ENCODE measurements at places on chromosomes 6 and 20.

- DNase-seq = no peak
Measured at GRCh38 chr20:63703471-63703975, 4.3 kb downstream of the ARFRP1 start.

GRCh38 chr20:63364801-63365585 is 3.8 kb upstream of the CHRNA4 start:
- DNase-seq = no peak

DNA sequence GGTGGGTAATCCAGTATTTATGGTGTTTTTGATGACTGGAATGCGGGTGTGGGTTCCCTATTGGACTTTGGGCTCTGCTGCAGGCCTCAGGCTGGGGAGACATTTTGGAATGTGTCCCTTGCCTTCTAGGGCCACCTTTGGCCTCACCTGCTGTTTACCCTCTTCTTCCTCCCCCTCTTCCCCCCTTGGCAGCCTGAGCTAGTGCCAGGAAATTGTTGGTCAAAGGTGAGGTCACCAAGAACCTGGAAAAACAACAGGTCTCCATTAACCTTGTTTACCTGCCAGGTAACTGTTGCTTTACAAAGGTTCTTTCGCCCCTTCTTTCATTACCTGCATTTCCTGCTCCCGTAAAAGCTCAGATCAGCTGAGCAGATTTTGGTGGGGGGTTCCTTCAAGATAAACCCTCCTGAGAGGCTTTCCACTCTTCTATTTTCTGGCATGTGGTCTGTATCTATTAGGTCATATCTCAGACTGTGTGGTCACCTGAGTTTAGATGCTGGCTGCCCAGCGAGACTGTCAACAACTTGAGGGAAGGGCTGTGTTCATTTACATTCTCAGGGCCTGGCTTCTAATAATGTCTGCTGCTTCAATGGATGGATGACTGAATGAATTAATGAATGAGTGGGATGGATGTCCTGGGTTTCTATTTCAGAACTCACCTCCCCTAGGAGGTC is 34.7 kb downstream of the VEGFA start:
- DNase-seq = no peak

DNA sequence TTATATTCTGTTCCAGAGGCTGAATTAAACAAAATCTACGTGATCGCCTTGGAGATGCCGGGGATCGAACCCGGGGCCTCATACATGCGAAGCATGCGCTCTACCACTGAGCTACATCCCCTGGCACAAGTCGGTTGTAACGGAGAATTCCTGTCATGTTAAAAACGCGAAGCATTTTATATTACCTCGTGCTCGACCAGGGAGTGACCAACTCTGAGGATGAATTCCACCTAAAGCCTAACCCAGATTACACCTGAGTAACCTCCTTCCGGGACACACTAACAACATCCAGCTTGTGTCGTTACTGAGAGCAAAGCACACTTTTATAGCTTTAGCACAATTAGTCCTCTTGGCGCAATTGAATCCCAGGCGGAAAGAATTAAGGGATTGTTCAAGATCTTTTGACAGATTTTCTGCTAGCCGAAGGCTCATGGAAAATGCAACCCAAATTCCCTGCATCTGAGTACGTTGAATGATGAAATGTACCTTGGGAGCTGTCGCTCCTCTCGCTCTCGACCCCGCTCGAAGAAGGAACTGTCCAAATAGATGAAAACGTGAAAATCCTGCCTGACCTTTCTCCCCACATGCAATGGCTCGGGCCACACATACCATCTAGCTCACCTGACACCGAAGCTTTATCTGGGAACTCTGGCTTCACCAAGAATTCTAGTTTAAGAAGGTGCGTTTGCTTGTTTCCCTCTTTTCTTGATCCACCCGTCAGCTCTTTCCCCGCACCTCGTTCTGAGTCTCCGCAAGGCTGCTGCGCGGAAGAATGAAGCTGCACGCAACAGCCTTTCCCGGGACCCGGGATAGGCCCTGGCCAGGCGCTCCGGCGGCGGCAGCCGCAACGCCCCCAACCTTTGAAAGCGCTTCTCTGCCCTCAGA is 148.3 kb downstream of the GPX5 start:
- no peak for DNase-seq

DNA sequence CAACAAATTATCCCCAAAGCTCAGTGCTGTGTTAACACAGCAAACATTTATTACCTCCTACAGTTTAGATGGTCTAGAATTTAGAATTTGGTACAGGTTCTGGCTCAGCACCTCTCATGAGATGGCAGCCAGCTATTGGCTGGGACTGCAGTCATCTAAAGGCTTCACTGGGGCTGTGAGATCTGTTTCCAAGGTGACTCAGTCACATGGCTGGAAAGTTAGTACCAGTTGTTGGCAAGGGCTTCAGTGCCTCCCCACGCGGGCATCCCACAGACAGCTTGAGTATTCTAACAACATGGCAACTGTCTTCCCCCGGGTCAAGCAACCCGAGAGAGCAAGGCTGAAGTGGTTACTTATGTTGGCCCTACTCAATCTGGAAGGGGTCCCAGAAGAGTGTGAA is 44.8 kb upstream of the F13A1 start:
- no peak for DNase-seq

GRCh38 chr6:80174900-80175572 is 68.6 kb downstream of the BCKDHB start:
- no peak for DNase-seq

DNA sequence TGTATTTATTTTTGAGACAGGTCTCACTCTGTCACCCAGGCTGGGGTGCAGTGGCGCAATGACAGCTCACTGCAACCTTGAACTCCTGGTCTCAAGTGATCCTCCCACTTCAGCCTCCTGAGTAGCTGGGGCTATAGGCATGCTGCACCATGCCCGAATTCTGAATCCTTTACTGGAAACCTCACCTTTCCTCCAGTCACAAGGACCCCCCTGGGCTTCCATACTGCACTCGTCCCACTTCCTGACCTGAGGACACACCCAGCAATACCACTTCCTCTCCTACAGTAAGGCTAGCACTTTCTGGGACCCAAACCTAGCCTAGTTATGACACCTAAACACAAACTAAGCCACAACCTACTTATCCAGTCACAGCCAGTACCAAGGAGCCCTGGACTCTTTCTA is 68.2 kb downstream of the FAM217A start:
- no peak for DNase-seq

Measured in stimulated activated CD8-positive, alpha-beta memory T cell treated with anti-CD3 and anti-CD28 coated beads, Interleukin-7, amount 100 ng/mL, for 4 hours (primary cell).